ENCODE measurements at places on chromosomes 1 and 21.

GRCh38 chr1:15935056-15935950 lies 40.6 kb downstream of the ZBTB17 start:
- DNase-seq, result no peak

DNA sequence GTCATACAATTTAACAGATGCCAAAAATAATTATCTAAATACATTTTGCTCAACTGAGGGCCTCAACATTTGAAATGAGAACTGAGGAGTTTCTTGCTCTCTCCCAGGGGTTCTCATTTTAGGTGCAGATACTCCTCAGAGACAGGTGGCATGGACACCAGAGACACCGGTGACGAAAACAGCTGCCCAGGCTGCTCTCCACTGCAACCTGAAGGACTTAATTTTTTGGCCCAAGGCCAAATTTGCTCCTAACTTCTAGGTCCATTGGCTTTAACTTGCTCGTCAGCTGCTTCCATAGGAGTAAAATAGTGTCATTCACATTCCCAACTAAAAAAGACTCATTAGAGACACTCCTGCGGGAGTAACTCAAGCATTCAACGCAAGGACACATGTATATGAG lies 87.0 kb downstream of the NRIP1 start:
- no peak for DNase-seq

- DNase-seq, result peak; percentile 5
Measured at GRCh38 chr21:21714426-21714825, 716.2 kb downstream of the NCAM2 start.

- DNase-seq, result no peak
Measured at GRCh38 chr1:206955476-206956451, 9.5 kb upstream of the PIGR start.

GRCh38 chr1:182889997-182890396 lies 50.9 kb downstream of the DHX9 start:
- no peak for DNase-seq

- DNase-seq, result peak; percentile 56
Measured at GRCh38 chr1:113036639-113037321, 36.2 kb upstream of the LRIG2 start.

- no peak for DNase-seq
Measured at GRCh38 chr1:203629016-203629506, 2.4 kb downstream of the ATP2B4 start.

DNA sequence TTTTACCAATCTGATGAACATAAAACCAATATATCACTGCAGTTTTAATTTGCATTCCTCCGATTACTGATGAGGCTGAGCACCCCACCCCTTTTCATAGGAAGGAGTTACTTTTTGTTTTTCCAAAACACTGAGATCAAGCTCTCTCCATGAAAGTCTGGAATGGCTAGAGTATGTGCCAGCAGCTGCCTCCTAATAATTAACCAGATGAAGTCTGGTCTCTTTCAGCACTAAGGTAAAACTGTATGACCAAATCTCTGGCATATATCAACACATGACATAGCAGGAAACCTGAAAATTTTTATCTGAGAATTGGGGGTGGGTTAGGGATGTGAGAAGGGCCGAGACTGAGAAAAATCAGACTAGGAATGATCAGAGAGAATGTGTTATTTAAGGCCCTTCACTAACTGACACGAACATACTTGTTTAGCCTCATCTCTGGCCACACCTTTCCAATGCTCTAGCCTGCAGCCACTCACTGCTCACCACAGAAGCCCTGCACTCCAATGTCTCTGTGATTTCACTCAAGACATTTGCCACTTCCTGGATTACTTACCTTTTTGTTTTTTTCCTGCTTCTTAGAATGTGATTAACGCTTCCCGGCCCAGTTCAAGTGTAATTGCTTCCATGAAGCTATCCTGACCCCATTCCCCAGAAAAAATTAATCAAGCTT lies 34.7 kb downstream of the WASF2 start:
- DNase-seq, result no peak

GRCh38 chr1:16126743-16127515 lies 28.9 kb downstream of the EPHA2 start:
- no peak for DNase-seq

DNA sequence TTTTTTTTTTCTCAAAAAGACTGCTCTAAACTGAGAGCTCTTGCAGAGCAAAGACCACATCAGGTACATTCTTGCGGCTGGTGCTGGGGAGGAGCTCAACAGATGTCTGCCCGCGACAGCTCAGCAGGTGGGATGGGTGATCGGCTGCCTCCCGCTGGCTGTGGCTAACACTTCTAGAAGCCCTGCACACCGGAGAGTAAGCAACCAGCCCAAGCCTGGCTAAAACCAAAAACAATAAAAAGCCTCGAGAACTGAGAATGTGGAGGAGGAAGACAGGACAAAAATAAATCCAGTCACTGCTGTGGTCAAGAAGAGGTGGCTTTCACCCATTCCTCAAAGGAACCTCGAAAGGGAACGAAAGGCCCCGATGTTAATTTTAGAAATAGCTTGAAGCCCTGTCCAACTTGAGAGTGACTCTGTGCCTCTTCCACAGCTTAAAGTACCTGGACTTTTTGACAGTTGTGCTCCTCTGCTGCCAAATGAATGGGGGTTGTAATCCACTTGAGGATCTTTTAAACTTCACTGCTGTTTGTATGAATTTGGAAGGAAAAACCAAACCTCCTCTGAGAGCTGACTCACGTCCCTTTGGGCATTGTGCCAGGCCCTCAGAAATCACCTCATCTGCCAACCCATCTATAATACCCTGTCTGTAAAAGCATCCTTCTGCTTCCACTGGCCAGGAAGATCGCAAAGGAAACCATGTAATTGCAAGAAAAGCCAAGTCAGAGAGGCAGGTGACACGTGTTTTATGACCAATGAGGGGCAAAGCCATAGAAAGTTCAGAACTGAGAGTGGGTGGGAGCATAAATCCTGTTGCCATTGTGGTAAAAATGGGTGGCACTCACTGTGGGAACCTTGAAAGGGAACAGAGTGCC lies 78.6 kb downstream of the KCNN3 start:
- peak; percentile 68 for DNase-seq

GRCh38 chr21:17967319-17967718 lies 148.2 kb upstream of the C21orf91 start:
- no peak for DNase-seq

GRCh38 chr21:44405948-44406872 lies 49.1 kb upstream of the LRRC3 start:
- DNase-seq, result peak; percentile 28

DNA sequence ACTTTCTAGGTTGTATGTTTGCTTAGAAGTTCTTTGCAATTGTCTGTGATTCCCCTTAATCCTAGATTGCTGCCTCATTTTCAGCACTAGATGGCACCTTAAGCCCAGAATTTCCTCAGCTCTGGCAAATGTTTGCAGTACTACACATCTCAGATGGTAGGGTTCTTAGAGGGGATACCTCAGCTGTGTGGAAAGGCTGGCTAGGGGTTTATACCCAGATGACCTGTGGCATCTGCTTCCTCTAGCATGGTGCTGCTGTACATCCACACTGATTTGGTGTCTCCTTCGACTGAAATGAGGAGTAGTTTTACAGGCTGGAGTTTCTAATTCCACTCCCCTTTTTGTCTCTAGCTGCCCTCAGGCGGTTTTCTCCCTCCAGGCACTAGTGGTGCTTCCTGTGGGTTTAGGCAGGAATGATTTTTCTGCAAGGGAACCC lies 23.5 kb downstream of the ASB17 start:
- DNase-seq, result peak; percentile 69

- DNase-seq, result no peak
Measured at GRCh38 chr1:5580926-5581325, 411.3 kb downstream of the NPHP4 start.

GRCh38 chr21:38311765-38312164 lies 55.0 kb downstream of the KCNJ15 start:
- DNase-seq, result no peak

DNA sequence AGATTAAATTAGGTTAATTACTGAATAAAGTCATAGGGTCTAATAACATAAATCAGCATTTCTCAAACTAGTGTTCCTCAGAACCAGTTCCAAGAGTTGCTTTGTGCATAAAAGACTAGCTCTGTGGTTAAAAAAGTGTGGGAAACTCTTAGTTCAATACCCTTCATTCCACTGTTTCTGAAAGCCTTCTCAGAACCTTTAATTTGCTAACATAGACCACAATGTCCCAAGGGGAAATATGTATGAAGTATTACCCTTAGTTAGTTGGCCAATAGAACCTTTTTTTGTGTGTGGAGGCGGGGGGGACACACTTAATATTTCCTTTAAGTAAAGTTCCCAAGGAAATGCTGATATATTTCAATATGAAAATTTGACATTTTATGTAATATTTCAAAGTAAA lies 20.4 kb downstream of the ODF2L start:
- no peak for DNase-seq

GRCh38 chr1:222995620-222996309 lies 147.3 kb downstream of the TLR5 start:
- no peak for DNase-seq

DNA sequence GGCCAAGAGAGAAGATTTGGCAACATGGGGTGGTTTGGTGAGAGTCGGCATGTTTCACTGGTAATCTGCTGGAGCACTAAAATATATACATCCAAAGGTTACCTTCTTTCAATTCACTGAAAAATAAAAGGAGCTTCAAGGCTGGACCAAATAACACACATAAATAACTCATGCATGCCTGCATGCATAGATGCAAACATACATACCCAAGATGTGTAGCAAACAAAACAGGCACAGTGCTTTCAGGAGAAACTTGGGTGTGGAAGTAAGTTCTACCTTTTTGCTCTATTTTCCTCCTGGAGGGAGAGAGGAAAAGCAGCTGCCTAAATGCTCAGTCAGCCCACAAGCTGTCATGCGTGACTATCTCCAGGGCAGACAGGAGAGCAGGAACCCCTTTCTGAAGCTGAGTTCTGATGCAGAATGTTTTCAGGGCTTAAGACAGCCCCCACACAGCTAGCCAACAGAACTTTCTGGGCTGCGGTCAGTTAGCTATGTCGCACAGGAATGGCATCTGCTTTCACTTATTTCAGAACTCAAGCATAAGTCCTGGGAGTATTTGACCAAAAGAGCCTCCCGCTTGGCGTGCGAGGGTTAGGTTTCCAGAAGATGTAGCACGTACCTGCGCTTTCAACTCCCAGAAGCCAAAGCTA lies 166.2 kb downstream of the TOMM20 start:
- DNase-seq, result peak; percentile 81

DNA sequence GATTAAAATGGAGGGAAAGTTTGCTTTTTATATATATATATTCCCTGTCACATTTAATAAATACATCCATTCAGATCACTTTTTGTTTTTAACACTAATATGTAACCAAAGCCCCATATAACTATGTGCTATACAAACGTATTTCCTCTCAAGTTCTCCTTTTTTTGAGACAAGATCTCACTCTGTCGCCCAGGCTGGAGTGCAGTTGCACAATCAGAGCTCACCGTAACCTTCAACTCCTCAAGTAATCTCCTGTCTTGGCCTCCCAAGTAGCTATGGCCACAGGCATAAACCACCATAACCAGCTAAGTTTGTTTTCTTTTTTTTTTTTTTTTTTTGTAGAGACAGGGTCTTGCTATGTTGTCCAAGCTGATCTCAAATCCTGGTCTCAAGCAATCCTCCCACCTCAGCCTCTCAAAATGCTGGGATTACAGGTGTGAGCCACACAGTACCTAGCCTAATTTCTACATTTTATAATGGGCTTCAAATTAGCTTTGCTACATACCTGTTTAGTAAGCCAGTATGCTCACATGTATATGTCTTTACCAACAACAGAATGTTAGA lies 120.0 kb downstream of the TGFBR3 start:
- DNase-seq, result no peak

DNA sequence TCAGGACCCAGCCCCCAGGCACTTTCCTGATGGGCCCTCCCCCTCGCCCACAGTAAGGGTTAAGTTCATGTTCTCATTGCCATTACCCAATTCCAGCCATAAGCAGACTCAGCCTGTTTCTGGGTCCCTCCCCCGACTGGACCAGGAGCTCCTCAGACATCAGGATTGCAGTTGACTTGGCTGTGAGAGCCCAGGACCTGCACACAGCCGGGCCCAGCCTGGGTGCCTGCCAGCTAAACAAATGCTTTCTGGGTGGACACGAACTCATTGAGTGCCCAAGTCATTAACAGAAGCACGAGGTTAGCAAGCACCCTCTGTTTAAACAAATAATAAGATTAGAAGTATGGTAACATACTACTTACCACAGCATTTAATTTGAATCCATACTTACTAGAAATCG lies 147.9 kb upstream of the POU3F1 start:
- no peak for DNase-seq

DNA sequence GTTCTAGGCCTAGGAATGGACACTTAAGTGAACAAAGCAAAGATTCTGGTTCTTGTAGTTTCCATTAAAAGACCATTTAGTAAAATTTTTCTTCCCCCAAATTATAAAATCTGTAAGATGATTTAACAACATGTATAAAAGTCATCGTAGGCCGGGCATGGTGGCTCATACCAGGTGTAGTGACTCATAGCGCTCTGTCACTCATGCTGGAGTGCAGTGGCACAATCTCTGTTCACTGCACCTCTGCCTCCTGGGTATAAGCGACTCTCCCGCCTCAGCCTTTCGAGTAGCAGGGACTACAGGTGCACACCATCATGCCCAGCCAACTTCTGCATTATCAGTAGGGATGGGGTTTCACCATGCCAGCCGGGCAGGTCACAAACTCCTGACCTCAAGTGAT lies 9.1 kb downstream of the ASPM start:
- DNase-seq, result peak; percentile 54

- DNase-seq, result no peak
Measured at GRCh38 chr1:28213315-28213714, 19.5 kb downstream of the DNAJC8 start.

- DNase-seq, result no peak
Measured at GRCh38 chr1:113963281-113963906, 15.9 kb upstream of the OLFML3 start.

- DNase-seq, result no peak
Measured at GRCh38 chr1:53060579-53060978, 1.4 kb upstream of the PODN start.

GRCh38 chr1:41315146-41315822 lies 46.0 kb upstream of the FOXO6 start:
- no peak for DNase-seq

GRCh38 chr1:154833841-154834240 lies 36.2 kb downstream of the KCNN3 start:
- DNase-seq, result no peak

GRCh38 chr1:28037206-28037605 lies 51.2 kb downstream of the EYA3 start:
- no peak for DNase-seq

DNA sequence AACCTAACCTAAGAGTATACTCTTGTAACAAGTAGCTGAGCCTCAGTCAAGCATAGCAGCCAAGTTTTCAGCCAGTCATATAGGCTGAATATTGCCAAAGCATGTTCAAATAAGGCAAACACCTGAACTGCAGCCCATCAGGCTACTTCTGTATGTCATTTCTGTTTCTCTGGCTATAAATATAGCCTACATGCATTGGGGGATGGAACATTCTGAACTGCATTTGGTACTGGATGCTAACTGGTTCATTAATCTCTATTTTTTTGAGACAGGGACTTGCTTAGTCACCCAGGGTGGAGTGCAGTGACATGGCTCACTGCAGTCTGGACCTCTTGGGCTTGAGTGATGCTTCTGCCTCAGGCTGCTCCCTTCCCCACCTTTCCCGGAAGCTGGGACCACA lies 37.3 kb downstream of the MAST2 start:
- peak; percentile 27 for DNase-seq
